Inflammatory macrophage treated with lipopolysaccharide for 1 hour (primary cell): ENCODE measurements at places on chromosomes 2 and 18.

DNA sequence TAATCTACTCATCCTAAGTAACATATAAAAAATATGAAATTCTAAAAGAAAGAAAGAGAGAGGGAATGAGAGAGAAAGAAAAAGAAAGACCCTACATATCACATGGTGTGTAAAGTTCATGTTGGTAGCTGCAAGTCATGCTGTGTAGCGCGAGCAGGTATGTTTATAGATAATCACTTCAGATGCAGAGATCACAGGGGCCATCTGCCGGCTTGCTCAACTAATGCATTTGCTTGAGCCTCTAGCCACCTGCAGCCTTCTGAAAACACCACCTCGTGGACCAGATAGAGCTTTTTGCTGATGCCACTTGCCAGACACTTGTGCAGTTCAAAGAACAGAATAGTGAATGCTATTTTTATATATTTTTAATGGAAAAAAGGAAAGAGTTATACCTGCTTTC is 37.6 kb downstream of the CDH7 start:
- no peak for DNase-seq

GRCh38 chr18:35513181-35513936 is 15.6 kb upstream of the INO80C start:
- DNase-seq, result no peak

DNA sequence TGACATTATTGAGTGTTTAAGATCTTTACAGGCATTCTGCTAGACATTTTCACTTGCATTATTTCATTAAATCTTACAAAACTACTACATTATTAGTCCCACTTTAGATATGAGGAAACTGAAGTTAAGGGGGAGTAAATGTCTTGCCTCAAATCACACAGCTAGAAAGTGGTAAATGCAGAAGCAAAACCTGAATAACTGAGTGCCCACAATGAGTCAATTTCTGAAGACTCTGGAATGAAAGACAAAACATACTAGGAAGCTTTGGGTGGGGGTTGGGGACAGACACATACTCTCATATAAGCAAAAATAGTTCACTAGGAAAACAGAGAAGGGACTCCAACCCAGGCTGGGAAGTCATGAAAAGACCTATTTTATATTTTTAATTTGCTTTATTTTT is 214.4 kb upstream of the LRATD1 start:
- DNase-seq, result no peak

- DNase-seq, result no peak
Observed at GRCh38 chr18:26040051-26040656, 50.3 kb downstream of the SS18 start.

GRCh38 chr2:230907361-230908091 is 17.5 kb downstream of the GPR55 start:
- DNase-seq, result no peak

- no peak for DNase-seq
Observed at GRCh38 chr18:53219853-53220252, 879.9 kb downstream of the DCC start.

DNA sequence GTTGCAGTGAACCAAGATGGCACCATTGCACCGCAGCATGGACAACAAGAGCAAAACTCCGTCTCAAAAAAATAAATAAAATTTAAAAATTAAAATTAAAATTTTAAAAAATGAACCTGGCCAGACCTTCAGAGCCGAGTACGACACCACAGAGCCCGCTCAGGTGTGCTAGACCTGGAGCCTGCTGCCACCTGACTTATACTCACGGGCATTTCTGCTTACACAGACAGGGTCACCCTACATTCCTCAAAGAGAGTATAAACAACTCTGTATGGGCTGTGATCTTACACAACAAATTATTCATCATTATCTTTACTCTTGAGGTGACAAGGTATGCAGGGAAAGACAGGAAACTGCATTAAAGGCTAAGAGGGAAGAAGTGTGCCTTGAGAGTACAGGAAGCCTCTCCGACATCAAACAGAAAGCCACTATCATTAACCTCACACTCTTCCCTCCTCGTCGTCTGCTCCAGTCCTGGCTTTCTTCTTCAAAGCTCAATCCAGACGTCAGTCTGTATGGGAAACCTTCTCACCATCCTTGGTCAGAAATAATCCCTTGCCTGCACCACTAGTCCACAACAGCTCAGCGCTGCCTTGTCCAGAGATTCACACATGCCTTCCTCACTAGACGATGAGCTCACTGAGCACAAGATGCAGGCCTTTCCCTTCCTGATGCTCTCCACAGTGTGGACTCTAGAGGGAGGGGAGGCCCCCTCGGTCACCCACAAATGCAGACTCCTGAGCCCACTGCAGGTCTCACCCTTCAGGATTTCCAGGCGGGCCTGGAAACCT is 56.2 kb downstream of the UXS1 start:
- no peak for DNase-seq

- no peak for DNase-seq
Observed at GRCh38 chr18:73827801-73828200, 319.8 kb downstream of the FBXO15 start.

DNA sequence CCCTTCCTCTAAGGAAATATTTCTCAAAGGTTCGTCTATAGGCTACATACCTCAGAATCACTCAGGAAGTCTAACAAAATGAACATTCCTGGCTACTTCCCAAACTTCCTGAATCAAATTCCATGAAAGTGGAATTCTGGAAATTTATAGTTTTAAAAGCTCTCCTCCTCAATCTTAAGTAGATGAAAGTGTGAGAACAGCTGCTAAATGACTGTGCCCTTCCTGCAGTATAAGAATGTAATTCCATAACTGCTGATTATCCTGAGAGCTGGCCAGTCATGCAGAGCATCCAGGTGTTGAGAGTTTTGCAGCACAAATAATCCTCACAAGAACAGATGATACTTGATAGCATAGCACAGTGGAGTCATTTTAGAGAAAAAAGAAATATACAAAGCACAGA is 265.0 kb downstream of the KCNJ3 start:
- DNase-seq, result no peak

GRCh38 chr2:238855299-238855698 is 7.4 kb downstream of the TWIST2 start:
- DNase-seq, result no peak

DNA sequence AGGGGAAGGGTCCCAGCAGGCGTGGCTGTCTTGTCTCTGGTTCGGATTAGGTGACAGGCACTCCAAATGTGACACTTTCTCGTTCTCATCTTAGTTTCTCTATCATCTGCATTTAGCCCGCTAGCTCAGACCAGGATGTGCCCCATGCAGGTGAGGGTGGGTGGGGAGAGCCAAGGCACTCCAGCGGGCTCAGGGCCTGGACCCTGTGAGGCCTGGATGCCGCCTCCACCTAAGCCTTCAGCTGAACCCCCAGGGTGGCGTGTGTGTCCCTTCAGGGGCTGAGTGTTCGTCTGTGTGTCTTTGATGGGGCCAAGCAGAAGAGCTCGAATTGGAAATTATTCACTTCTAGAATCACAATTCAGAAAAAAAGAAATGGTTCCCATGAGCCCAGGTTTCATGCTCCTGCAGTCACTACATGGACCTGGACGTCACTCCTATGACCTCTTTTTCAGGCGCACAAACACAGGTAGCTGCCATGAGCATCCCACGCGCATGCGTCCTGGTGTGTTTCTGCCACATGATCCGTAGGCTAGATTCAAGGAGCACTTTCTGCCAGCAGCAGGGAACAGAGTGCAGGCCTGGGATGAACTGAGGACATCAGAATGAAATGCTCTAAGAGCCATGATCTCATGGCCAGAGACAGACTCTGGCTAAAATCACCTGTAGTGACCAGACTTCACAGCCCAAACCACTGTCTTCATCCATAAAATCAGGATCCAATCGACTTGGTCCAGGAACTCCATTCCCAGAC is 25.8 kb downstream of the CIDEA start:
- DNase-seq, result no peak

DNA sequence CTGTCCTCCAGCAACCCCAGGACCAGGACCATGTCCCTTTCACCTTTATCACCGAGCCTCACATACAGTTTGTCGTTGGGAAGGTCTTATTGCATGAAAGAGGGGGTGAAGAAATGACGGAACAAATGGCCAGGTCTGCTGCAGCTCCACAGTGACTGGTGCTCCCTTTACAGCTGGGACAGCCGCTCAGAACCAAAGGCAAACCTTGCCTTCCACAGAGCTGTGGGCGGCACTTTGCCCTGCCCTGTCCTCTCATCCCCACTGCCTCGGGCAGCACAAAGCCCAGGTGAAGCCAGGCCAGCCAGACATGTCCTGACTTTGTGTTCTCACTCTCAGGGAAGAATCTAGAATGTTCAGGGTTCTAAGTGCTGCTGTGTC is 961 bp downstream of the GPR55 start:
- DNase-seq, result no peak

- no peak for DNase-seq
Observed at GRCh38 chr18:6782861-6783260, 53.3 kb downstream of the ARHGAP28 start.

DNA sequence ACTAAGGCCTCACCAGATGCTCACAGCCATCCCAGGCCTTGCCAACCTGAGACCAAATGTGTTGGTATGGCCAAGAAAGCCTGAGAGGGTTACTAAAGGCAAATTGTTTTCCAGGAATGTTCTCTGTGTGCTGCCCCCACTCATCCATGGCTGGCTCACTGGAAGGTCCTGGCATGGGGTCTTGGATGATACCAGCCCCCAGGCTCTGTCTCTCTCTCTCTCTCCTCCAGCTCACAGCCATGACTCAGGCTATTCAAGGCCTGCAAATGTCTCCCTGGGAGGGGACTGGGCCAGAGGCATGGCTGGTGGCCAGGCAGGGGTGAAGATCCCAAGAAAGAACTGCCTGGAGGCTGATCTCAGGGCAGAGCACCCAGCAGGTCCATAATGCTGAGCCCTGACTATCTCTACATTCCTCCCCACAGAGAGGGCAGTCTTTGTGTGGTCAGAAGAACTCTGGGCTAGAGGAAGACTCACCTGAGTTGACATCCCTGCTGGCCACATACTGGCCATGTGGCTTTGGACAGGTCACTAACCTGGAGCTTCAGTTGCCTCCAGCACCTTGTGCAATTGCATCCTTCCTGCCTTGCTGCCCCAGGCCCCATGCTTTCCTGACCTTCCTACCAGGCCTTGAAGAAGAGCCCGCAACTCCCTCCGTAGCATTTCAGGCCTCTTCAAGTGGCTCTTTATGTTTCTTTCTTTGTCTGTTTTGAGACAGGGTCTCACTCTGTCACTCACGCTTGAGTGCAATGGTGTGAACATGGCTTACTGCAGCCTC is 150.4 kb downstream of the ZFP36L2 start:
- DNase-seq, result no peak

DNA sequence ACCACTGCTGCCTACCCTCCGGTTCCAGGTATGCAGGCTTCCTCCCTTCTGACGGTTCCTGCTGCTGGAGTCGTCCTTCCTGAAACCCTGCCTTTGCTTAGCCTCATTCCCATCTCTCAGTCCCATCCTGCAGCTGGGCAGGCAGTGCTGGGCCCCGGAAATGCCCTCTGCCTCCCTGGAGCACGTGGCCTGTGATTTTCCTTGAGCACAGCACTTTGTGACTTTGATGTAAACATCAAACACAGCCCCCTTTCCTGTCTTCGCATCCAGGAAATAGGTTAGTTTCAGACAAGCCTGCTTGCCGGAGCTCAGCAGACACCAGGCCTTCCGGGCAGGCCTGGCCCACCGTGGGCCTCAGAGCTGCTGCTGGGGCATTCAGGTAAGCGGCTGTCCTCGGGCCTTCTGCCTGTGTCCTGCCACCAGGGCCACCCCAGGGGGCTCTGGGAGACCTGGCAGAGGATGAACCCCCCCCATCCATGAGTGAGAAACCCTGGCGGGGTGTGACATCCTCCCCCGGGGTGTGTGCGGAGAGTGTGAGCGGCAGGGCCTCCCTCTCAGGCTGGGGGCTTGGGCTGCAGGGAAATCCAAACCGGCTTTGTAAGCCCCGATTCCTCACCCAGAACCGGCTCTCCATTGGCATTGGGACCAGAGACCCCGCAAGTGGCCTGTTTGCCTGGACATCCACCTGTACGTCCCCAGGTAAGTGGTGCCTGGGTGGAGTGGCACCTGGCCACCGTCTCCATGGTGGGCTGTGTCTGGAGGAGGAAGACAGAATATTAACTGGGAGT is at the start of gene ZAP70:
ZAP70 (plus strand) TSS at position 281 of the 788 bp plus-strand sequence. CDS start 10,461 bp downstream, outside the sequence.
- no peak for DNase-seq

DNA sequence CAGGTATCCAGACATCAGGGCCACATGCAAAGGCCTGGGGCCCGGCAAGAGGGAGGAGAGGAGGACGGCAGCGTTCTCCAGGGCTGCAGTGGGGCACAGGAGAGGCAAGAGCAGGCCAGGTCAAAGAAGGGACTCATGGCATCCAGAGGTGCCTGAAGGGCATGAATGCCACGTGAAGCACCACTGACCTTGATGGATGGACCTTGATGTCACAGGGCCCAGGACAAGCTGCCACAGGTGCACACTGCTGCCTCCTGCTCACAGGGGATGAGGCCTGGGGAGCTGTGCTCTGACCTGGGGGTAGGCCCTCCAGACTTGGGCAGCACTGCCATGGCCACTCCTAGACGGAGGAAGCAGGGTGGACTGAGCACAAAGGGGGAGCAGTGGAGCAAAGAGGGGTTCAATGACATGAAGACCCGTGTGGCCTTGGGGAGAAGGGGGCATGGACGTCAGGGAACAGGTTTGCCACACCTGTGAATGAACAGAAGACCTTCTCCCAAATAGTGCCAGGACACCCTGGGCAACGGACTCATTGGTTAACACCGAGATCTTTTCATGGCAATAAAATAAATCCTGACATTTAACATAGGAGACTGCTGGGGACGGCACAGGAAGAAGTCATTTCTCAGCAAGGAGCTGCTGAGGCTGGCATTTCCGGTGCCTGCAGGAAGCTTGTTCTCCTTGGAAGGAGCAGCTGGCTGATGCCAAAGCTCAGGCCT is 65.6 kb downstream of the EMX1 start:
- DNase-seq, result no peak
